ENCODE measurements at places on chromosomes 16 and 17. TPM values are rescaled to one million over a fixed set of nuclear protein-coding genes. Genes with fewer than 3 reads are reported as not detected.

TEN1 gene
- 15.3 TPM for total RNA-seq

OSBPL7 gene
- 10.6 TPM for total RNA-seq

TAX1BP3 gene
- total RNA-seq = 85.9 TPM

GRCh38 chr16:68003031-68003430, 3.7 kb upstream of the DPEP2 start:
- H3K27me3 ChIP-seq = no peaks in the 10 kb centered on the region
- H3K4me3 ChIP-seq = no peak overlapping the region
- no peaks in the 10 kb centered on the region for H3K4me1 ChIP-seq
- H3K27ac ChIP-seq = no peak overlapping the region

DNA sequence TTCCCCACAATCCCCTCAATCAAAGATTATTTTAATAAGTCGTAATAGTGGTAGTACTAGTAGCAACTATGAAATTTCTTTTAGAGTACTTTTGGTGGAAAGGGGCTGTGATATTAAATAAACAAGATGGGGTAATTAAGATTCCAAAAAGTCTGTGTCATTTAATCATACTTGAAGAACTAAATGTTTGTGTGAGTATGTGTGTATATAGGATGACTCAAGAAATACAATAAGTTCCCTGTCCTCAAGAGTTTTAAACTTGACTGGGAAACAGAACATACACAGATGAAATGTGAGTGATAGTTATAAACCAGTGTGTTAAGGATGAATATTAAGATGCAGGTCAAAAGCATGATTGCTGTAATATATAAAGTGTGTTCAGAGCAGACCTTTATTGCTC, 2.3 kb downstream of the ALDH3A2 start:
- H3K27me3 ChIP-seq = no peaks in the 10 kb centered on the region
- H3K36me3 ChIP-seq = peaks cover 39% of the 10 kb centered on the region
- no peak for DNase-seq

- no peak overlapping the region for H3K27ac ChIP-seq
- no peaks in the 10 kb centered on the region for H3K27me3 ChIP-seq
- H3K4me3 ChIP-seq = no peak overlapping the region
- H3K4me1 ChIP-seq = no peaks in the 10 kb centered on the region
Measured at GRCh38 chr16:88922114-88922825, 54.7 kb downstream of the CBFA2T3 start.

DNA sequence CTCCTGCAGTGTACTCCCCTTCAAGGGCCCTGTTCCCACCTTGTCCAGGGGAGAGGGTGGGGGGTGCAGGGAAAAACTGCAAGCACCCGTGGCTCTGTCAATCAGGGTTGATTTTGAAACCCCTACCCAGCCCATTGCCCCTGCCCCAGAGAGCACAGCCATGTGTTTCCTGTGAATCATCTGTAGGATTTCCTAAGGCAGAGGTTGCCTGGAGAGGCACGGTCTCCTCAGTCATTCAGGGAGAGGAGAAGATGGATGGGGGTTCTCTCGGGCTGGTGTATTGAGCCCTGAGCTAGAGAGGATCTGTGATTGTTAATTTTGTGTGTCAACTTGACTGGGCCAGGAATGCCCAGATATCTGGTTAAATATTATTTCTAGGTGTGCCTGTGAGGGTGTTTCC, 3.5 kb upstream of the AGRP start:
- H3K27ac ChIP-seq = no peak overlapping the region
- H3K4me1 ChIP-seq = peaks cover 10% of the 10 kb centered on the region
- H3K27me3 ChIP-seq = peaks cover 4% of the 10 kb centered on the region
- no peak overlapping the region for H3K4me3 ChIP-seq

DNA sequence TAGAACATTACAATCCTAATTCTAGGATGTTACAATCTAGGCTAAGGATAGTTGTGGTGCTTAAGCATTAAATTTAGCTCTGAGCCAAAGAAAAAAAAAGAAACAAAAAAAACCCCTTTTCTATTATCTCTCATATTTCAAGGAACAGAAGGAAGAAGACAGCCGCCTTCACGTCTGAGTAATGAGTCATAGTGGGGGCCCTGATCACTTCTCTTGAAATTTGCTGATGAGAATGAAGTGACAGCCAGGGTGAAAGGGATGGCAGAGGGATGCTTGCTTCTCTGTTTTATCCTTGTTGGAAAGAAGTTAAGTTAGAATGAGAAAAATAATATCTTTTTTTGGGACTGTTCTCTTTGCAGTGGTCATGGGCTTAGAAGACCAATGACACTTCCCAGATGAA, 82.6 kb upstream of the MPHOSPH6 start:
- no peak overlapping the region for H3K27ac ChIP-seq
- no peak overlapping the region for H3K4me3 ChIP-seq
- no peaks in the 10 kb centered on the region for H3K27me3 ChIP-seq
- H3K36me3 ChIP-seq = no peaks in the 10 kb centered on the region

DNA sequence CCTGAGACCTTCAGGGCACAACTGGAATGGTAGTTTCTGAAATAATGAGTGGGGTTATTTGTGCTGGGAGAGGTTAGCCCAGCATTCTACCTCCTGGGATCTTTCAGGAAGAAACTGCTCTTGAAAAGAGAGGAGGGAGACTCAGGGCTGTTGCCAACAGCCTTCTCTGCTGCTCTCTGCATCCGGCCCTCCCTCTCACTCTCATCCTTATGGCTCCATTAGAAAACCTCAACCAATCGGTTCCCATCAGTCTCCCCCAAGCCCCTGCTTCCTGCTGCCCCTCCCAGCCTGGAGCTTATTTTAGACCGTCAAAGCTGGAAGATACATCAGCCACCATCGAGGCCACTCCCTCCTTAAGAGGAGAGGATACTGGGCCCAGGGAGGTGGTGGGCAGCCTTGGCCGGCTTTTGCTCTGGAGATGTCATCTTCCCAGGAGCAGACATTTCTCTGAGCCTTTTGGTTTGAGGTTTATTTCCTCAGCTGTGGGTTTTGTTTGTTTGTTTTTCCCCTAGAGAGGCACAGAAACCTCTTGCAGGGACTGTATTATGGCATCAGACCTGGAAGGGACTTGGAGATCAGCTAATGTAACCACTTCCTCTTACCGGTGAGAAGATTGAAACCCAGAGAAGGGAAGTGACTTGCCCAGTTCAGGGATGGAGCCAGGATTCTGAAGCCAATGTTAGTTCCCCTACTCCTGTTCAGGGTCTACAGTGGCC, 2.7 kb downstream of the MPRIP start:
- peak; percentile 58 for DNase-seq
- no peaks in the 10 kb centered on the region for H3K36me3 ChIP-seq
- peak overlapping the region; percentile 94 for H3K4me3 ChIP-seq
- no peak overlapping the region for H3K27ac ChIP-seq
- H3K4me1 ChIP-seq = peaks cover 17% of the 10 kb centered on the region

GRCh38 chr17:3903881-3904290, 11.0 kb upstream of the CAMKK1 start:
- DNase-seq = peak; percentile 79
- H3K36me3 ChIP-seq = no peaks in the 10 kb centered on the region
- H3K27me3 ChIP-seq = no peaks in the 10 kb centered on the region
- H3K4me3 ChIP-seq = no peak overlapping the region
- no peaks in the 10 kb centered on the region for H3K4me1 ChIP-seq

DNA sequence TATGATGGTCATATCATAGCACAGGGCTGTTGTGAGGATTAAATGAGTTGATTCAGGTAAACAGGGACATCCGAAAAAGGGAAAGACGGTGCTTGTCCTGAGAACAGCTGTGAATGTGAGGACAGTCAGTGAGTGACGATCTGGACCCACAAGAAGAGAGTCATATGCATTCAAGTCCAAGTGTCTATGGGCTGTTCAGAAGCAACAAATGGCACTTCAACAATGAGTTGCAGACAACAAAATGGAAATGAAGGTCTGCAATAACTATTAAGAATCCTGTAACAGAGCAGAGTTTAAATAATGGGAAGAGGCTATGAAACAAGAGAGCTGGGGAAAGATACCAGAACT, 100.3 kb downstream of the ADCY9 start:
- H3K4me1 ChIP-seq = no peaks in the 10 kb centered on the region
- no peak overlapping the region for H3K27ac ChIP-seq
- no peak overlapping the region for H3K4me3 ChIP-seq
- no peak for DNase-seq

DNA sequence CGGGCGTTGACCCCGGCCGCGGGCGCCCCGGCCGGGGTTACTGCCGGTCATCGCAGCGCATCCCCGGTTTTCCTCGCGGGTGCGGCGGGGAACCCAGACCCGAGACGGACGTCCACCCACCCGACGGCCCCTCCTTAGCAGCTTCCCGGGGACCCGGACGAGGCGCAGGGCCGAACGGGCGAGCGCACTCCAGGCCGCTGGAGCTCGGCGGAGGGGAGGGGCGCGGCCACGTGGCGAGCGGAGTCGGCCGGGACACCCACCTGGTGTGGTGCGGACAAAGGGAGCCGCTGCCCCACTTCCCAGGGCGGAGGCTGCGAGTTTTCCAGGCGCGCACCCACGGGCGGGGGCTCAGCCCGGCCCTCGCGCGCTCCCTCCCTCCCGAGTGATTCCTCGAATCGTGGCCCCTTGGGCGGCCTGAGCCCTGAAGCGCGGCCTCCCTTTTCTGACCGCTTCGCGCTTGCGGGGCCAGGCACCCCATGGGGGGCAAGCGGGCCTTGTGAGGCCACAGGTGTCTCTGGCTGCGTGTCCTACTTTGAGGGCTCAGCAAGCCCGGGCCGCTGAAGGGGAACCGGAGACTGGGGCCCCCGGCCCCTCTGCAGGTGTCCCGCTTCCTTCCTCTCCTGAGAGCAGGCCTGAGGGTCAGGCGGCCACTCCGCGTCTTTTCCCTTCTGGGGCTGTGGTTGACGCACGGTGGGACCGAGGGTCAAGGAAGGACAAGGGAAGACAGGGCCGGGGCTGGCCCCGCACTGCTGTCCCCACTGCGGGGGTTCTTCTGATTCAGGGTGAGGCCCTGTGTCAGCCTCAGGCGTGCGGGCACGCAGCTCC, 1.1 kb upstream of the FASN start:
- peak overlapping the region; percentile 96 for H3K27ac ChIP-seq
- peak; percentile 81 for DNase-seq
- H3K36me3 ChIP-seq = peaks cover 23% of the 10 kb centered on the region

DNA sequence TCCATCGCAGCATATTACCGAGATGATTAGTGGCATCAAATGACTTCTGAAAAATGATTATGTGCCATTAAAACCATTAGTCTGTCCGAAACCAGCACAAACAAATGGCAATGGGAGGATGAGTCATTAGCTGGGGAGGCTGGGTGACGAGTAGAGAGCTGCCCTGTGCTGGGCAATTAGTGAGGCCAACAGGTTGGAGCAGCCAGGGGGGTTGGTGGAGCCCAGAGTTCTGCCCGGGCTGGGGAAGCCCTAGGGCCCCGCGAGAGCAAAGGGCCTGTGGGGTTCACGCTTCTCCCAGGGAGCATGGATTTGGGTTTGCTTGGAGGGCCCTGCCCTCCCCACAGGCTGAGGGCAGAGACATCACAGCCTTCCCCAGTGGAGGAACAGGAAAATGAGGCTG, 152.1 kb upstream of the RPL38 start:
- no peaks in the 10 kb centered on the region for H3K27me3 ChIP-seq
- H3K36me3 ChIP-seq = no peaks in the 10 kb centered on the region
- peak; percentile 45 for DNase-seq
- H3K4me1 ChIP-seq = peaks cover 13% of the 10 kb centered on the region
